ENCODE measurements at places on chromosomes 6 and 20.

DNA sequence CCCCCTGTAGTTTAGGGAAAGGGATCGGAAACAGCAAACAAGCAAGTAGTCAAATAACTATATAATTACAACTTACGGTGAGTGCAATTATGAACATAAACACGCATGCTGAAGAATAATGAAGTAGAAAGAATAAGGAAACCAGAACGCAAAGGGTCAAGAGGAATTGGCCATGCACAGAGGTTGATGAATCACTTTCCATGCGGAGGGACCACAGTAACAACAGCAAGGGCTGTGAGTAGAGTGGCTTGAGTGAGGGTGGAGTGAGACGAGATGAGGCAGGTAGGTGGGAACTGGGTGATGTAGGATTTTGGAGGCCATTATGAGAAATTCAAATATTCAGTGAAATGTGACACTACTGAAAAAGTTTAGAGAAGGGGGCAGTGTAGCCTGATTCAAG lies 112.2 kb upstream of the LAMP5 start:
- no peak for DNase-seq

- DNase-seq = no peak
Measured at GRCh38 chr20:8837396-8837795, 231.5 kb upstream of the PLCB4 start.

- DNase-seq = no peak
Measured at GRCh38 chr6:151822252-151823111, 15.0 kb downstream of the ESR1 start.

DNA sequence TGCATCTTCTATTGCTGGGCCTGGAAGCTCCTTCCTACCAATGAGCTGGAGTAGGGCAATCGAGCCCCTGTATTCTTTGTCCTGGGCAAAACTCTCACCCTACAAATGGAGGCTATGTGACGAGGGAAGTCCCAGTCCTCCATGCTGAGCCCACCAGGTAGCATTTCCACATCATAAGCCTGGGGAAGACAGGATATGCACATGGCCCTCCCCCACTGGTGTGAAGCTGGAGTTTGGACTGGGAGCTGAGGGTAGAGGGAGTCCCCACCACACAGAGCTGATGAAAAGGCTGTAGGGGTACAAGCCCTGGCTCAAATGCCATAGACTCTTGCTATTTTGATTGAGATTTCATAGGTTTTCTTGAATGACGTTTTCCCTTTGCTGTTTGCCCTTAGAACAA lies 99.5 kb upstream of the FOXC1 start:
- DNase-seq = no peak

DNA sequence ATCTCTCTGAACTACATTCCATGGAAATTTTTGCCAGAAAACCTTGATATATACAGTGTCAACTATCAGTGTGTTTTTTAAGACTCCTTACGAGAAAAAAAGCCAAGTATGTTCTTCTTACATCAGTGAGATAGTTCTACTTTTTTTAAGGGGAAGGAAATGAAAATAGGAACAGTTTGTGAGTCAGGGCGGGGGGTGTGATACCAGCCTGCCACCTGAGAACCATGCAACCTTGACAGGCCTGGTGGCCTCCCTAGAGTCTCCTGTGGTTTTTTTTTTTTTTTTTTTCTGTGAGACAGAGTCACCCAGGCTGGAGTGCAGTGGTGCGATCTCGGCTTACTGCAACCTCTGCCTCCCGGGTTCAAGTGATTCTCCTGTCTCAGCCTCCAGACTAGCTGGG lies 96.3 kb upstream of the GCM1 start:
- DNase-seq = no peak

GRCh38 chr6:33163540-33163939 lies 28.7 kb downstream of the COL11A2 start:
- DNase-seq = no peak

GRCh38 chr6:90915224-90915915 lies 328.5 kb upstream of the MAP3K7 start:
- no peak for DNase-seq

DNA sequence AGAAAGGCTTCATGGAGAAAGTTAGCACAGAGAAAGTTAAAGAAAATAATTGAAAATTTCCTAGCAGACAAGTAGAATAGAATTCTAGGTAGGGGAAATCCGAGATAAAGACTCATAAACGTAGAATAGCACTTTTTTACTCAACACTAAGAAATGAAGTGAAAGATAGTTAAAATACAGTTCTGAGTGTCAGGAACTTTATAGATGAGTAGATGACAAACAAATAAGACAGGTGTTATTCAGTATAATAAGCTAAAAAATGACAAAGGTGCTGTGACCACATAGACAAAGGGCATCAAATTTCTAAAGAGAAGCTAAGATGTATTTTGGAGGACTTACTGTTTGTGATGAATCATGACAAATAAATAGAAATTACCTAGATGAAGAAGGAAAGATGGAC lies 12.9 kb downstream of the FKBP1C start:
- no peak for DNase-seq

DNA sequence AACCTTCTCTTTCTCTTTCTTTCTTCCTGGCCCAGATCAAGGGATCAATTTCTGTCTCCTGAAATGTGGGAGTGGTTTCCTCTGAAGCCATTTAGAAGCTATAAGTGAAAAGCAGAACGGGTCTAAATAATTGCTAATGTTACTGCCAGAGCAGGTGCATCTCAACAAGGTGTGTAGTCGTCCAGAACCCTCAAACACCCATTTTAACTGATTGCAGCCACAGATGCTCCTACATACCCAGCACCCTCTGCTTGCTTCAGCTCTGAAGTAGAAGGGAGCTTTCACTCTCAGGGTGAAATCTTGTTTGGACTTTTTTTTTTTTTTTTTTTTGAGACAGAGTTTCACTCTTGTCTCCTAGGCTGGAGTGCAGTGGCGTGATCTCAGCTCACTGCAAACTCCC lies 592.1 kb upstream of the ARID1B start:
- DNase-seq = no peak

- no peak for DNase-seq
Measured at GRCh38 chr6:146532702-146533101, 10.9 kb upstream of the RAB32 start.

DNA sequence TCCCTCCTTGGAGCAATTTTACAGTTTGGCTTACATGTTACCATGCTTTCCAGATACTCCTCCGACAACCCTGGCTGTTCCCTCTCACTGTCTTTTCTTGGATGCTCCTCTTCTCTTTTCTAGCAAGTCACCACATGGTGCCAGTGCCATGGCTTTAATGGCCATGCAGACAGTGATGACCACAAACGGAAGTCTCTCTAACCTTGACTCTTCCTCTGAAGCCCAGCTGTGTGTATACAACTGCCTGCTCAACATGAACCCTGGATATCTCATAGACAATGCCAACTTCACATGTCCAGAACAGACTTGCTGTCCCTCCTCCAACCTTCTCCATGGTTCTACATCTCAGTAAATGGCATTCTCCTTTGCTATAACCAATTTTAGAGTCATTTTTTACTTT lies 49.8 kb upstream of the NEDD9 start:
- DNase-seq = no peak

GRCh38 chr20:47427746-47428145 lies 71.2 kb upstream of the ZMYND8 start:
- DNase-seq = no peak

- no peak for DNase-seq
Measured at GRCh38 chr6:84269947-84270733, 42.7 kb upstream of the CEP162 start.

DNA sequence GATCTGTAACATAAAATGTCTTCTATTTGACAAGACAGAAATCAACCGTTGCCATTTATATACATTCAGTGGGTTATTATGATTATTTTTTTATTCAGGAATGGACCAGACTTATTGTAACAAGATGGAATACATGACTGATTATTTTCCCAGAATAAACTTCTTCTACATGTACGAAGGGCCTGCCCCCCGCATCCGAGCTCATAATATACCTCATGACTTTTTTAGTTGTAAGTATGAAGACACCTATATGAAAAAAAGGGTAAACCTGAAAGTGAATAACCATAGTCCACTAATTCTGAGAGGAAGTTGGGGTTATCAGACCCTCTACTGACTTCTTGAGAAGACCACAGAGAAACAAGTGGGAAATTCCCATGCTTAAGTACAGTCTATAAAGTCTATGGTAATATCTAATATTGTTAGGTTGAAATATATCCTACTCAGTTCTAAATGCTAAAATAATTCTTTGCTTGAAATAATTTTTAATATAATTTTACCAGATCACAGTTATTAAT lies 15.9 kb downstream of the OR2A4 start:
- DNase-seq = no peak

DNA sequence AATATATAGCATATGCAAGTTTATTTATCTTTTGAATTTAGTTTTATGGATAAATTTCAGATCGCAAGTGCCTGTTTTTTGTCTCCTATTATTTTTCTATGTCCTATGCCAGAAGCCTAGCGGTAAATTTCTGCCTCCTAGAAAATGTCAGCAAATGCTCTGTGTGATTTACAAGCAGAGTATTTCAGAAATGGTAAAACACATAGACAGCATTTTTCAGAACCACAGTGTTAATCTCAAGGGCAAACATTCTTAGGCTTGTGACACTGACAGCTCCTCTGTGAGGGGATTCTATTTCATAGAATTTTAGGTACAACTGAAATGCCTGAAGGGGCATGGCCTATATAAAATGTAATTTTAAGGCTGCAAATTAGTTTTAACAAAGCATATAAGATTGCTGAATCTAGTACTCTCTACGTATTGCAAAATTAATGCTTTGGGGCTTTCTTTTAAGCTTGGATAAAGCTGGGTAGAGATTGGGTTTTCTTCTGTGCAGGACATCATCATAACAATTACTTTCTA lies 89.9 kb upstream of the PTCHD4 start:
- DNase-seq = no peak

DNA sequence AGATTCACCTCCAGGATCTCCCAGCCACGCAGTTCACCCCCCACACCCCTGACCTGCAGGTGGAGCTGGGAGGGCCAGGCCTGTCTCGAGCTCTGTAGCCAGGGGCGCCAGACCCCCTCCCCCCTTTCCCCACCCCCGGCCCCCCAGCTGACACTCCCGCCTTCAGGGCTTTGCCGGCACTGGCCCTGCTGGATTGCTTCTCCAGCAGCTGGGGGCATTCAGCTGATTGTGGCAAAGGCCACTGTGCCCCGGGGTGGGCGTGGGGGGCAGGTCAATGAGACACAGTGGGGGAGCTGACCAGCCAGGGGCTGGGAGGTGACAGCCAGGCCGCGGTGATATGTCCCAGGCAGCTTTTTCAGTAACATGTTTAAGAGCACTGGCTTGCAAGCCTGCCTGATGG lies 22.2 kb downstream of the ZBP1 start:
- no peak for DNase-seq

- DNase-seq = no peak
Measured at GRCh38 chr6:42745083-42745639, 742 bp downstream of the TBCC start.

- no peak for DNase-seq
Measured at GRCh38 chr6:12138936-12139335, 126.8 kb downstream of the HIVEP1 start.

- DNase-seq = peak; percentile 42
Measured at GRCh38 chr6:47134476-47135189, 92.5 kb upstream of the ADGRF1 start.

- no peak for DNase-seq
Measured at GRCh38 chr6:105488516-105489215, 85.8 kb upstream of the PREP start.

DNA sequence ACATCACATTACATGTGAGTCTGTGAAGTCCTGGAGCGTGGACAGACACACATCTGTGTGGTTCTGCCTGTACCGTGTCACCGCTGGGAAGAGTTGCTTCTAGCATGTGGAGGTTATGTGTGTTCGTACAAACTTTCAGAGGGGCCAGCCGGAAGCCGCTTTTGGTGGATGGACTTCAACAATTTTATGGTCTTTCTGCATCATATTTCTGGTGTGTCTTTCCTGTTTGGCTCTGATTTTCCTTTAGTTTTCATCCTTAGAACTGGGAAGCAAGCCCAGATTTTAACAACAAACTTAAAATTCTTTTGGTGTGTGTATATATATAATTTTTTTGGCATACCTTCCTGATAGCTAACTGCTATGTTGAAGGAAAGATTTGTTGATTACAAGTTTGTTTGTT lies 71.2 kb downstream of the TIAM2 start:
- DNase-seq = peak; percentile 53

DNA sequence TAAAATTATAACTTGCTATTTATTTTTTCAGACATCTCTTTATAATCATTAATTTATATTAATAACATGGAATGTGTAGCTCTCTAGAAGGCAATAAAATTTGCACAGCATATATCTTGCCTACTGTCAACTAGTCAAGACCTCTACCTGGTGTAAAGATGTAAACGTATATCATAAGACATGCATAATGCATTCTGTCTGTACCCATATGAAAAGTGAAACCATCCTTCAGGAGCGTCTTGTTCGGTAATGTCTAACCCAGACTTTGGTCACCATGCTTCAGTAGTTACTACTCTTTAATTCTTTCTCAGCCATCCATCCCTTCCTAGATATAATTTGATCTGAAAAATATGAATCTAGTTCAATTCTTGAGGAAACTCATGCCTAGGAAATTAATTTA lies 21.0 kb downstream of the CEP43 start:
- DNase-seq = no peak

DNA sequence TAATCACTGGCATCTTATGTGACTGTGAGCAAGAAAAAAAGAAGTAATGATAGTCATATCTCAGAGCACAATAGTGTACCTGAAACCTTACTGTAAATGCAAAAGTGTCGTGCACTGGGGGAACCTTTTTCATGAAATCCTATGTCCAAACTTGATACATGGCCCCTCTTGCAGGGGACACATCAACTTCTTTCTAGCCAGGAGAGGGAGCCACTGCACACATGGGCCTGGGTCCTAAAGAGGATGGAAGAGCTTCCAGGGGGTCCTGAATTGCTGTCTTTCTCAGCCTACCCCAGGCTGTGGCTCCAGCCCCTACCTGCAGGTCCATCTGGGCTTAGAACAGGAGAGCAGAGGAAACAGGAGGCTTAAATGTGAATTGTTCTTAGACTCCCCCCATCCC lies 165.7 kb downstream of the SOD2 start:
- DNase-seq = no peak

GRCh38 chr6:31529329-31530150 lies 778 bp downstream of the MCCD1 start:
- DNase-seq = no peak

DNA sequence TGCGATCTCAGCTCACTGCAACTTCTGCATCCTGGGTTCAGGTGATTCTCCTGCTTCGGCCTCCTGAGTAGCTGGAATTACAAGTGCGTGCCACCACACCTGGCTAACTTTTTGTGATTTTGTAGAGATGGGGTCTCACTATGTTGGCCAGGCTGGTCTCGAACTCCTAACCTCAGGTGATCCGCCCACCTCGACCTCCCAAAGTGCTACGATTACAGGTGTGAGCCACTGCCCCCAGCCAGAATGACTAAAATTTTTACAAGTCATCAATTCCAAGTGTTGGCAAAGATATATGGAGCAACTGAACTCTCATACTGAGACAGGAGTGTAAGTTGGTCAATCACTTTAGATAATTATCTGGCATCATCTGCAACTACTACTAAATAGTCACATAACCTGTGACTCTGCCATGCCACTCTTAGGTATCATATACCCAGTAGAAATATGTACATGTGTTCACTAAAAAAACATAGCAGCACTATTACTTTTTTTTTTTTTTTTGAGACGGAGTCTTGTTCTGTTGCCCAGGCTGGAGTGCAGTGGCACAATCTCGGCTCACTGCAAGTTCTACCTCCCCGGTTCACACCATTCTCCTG lies 3.0 kb downstream of the EIF6 start:
- no peak for DNase-seq
